ENCODE measurements at places on chromosomes 5 and 9.

- DNase-seq, result peak; percentile 26
Observed at GRCh38 chr9:91776409-91777291, 173.4 kb downstream of the ROR2 start.

DNA sequence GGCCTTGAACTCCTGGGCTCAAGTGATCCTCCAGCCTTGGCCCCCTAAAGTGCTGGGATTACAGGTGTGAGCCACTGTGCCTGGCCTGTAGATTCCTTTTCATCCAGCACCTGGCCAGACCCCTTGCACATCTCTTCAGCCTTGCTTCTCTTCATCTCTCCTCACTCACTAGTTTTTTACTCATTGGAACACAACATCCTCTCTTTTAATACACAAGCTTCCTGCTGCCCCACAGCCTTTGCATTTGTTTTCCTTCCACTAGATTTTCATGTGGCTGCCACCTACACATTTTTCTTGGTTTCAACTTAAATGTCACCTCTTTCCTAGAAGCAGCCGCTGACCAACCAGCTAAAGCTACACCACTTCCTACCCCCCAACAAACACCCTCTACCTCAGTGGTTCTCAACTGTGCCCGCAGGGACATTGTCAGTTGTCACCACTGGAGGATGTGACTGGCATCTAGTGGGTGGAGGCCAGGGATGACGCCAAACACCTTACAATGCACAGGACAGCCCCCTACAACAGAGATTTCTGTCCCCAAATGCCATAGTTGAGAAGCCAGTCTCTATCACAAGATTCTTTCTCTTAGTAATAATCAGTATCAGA, 33.7 kb downstream of the HAVCR1 start:
- no peak for DNase-seq

- peak; percentile 7 for DNase-seq
Observed at GRCh38 chr9:105447386-105447813, 434 bp upstream of the FSD1L start.

DNA sequence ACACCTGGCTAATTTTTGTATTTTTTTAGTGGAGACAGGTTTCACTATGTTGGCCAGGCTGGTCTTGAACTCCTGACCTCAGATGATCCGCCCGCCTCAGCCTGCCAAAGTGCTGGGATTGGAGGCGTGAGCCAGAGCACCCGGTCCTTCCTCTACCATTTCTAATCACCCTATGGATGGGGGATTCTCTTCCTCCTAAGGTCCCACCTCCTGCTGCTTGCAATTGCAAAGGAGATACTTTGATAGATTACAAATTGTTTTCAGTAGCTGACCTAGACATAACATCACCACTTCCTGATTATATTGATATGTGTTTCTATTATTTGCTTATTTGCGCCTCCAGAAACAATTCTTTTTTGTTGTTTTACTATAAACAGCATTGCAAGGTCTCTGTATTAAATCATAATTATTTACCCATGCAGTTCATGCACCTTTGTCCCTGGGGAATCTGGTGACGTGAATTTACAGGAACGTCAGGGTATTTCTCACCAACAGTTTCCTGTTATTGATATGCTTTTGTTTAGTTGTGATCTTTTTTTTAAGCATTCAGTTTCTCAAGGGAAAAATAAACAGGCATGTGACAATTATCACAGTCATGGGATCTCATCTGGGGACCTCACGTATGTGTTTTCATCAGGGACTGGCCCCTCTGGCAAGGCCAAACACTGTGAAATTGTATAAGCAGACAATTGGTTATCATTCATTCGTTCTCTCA, 43.2 kb downstream of the ESM1 start:
- no peak for DNase-seq

GRCh38 chr5:36172599-36172998, 20.7 kb downstream of the SKP2 start:
- DNase-seq, result no peak

DNA sequence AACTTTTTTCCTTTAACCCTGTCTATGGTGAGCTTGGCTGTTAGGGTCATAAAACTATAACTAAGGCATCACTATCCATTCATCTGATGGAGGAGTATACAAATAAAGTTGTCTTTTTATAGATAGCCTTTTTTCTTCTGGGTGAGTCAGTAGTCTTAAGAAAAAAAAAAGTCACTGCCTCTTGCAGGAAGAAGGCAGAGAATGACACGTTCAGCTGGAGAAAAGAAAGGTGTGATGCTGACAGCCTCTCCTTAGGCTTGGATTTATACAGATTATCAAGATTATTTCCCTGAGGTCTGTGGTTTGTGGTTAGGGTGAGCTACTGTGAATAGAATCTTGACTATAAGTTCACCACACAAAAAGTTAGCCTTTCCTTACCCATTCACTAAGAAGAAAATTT, 23.0 kb downstream of the EPB41L4B start:
- DNase-seq, result no peak

- DNase-seq, result no peak
Observed at GRCh38 chr9:79809316-79809876, 237.6 kb downstream of the TLE4 start.

DNA sequence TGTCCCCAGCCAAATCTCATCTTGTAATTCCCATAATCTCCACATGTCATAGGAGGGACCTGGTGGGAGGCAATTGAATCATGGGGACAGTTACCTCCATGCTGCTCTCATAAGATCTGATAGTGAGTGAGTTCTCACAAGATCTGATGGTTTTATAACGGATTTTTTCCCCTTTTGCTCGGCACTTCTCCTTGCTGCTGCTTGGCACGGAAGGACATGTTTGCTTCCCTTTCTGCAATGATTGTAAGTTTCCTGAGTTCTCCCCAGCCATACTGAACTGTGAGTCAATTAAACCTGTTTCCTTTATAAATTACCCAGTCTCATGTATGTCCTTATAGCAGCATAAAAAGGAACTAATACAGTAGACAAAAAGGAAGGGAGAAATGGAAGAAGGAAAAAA, 76.7 kb upstream of the CCNG1 start:
- DNase-seq, result peak; percentile 33

Measured in hematopoietic multipotent progenitor cell treated with erythropoietin and hydrocortisone succinate and interleukin-3 and kit ligand, for 6 days (in vitro differentiated cells).